ENCODE measurements at places on chromosomes 2 and 18.

GRCh38 chr2:140108706-140109475 lies 1328.7 kb upstream of the NXPH2 start:
- DNase-seq: no peak

DNA sequence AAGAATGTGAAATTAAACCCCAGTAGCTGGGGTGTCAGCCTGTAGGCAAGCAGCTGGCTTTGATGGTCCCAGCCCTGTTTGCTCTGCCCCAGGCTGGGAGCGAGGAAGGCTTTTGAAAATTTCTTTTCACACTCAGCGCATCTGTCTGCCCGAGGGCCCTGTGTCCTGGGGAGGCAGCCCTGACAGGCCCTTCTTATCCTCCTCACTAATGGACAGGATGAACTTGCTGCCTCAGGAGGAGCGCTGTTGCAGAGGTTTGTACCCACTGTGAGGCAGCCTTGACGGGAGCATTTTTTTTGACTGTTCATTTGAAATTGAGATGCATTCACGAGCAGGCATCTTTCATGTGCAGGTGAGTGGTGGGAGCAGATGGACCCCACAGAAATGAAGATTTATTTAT lies 62.4 kb downstream of the SERPINB8 start:
- DNase-seq: no peak

DNA sequence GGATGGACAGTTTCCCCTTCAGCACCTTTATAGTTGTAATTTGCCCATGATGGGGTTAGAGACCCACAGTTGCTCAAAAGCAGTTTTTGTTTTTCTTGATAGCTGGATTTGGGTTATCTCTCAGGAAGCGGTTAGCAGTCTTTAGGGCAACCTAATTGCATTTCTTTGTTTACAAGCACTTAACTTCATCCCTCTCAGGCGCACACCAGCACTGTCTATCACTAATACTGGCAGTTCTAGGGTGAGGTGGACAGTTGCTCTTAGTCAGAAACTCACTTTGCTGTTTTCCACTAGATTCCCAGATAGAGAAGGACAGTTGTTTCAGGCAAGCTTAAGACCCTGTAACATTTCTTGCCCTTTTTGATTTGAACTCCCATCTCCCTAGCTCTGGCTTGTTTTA lies 146.0 kb downstream of the AGAP1 start:
- DNase-seq: no peak

GRCh38 chr2:179910735-179911113 lies 49.3 kb upstream of the ZNF385B start:
- no peak for DNase-seq

DNA sequence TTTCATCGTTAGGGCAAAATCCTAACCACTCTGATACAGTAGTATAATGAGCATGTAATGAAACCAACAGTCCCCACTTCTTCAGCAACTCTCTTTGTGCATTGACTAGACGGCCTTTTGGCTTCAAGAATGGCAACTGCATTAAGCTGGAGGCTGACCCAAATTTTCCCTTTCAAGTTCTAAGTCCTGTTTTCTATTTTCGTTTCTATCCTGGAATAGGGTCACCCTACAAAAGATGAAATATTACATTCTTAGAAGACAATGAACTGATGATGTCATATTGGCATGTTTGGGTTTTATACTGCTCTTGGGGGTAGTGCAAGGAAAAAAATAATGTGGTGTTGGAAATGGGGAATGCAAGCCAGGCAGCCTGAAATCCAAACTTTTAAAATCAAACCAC lies 254.4 kb downstream of the ETAA1 start:
- no peak for DNase-seq

DNA sequence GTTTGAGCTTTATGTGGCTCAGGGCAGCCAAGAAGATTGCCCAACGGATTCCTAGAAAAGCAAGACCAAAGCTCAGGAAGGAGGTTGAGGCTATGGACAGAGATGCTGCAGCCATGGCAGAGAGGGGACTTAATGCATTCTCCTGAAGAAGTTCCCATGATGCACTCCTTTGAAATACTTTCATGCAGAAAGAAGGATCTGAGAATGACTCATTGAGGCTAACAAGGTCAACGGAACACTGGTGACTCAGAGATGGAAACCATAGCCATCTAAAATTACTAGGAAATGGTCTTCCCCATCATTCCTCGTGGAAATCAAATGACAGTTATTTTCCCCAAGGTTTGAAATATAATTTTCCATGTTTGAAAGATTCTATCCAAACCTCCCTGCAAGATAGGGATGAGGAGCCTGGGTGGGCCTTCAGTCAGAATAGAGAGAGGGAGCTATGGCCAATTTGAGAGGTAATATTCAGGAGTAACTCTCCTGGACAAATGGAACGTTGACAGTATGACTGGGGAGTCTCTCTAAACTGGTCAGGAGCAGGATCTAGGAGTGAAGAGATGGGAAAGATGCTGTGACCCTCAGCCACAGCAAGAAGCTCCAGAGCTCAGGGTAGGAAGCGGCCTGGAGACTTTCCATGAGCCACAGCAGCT lies 63.0 kb downstream of the REEP1 start:
- no peak for DNase-seq

- DNase-seq: no peak
Measured at GRCh38 chr18:49170925-49171505, 220.2 kb upstream of the SMAD7 start.

GRCh38 chr2:169448316-169448715 lies 31.0 kb upstream of the BBS5 start:
- DNase-seq: no peak

- DNase-seq: no peak
Measured at GRCh38 chr2:163970058-163970813, 234.4 kb upstream of the FIGN start.

DNA sequence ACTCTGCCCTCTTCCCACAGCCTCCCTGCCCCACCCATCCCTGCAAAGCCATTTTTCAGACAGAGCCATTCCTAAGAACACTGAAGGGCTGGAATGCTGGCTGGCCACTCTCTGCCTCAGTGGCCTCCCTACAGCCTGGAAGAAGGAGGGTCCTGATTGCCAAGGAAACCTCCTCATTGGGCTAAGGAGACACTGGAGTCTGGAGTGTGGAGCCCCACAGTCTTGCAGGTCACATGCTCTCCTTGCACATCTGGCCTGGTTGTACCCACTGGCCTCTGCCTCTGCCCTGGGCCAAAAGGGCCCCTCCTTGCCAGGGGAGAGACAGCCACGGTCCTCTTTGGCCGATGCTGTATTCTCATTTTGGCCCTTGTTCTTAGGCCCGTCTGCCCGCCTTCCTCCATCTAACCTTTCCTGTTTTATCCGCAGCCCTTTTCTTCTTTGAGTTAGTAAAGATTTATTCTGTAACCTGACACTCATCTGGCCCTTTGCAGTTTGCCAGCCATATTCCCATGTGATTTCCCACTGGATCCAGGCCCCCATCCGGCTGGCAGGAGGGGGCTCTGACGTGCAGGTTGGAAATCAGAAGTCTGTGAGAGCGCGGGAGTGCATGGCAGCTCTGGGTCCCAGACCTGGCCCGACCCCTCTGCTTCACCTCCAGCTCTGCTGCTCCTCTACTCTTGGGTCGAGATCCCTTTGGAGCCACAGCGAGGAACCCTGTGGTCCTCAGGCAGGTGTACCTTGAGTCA lies 11.0 kb upstream of the CATIP start:
- DNase-seq: no peak

DNA sequence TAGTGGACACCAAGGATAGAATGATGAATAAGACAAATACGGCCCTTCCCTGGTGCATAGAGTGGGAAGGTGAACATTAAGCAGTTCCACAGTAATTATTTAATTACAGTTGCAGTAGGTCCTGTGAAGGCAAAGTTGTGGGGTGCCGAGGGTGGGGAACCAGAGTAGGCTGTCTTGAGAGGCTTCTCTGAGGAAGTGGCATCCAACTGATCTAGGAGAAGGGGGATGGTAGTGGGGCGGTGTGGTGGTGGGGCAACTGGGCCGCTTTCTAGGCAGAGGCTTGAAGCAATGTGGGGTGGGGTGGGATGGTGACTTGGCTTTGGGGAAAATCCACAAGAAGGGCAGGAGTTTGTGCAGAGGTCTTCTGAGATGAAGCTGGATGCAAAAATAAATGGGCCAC lies 11.7 kb downstream of the ACSL3 start:
- DNase-seq: no peak

- no peak for DNase-seq
Measured at GRCh38 chr2:149679286-149679685, 91.7 kb upstream of the MMADHC start.

DNA sequence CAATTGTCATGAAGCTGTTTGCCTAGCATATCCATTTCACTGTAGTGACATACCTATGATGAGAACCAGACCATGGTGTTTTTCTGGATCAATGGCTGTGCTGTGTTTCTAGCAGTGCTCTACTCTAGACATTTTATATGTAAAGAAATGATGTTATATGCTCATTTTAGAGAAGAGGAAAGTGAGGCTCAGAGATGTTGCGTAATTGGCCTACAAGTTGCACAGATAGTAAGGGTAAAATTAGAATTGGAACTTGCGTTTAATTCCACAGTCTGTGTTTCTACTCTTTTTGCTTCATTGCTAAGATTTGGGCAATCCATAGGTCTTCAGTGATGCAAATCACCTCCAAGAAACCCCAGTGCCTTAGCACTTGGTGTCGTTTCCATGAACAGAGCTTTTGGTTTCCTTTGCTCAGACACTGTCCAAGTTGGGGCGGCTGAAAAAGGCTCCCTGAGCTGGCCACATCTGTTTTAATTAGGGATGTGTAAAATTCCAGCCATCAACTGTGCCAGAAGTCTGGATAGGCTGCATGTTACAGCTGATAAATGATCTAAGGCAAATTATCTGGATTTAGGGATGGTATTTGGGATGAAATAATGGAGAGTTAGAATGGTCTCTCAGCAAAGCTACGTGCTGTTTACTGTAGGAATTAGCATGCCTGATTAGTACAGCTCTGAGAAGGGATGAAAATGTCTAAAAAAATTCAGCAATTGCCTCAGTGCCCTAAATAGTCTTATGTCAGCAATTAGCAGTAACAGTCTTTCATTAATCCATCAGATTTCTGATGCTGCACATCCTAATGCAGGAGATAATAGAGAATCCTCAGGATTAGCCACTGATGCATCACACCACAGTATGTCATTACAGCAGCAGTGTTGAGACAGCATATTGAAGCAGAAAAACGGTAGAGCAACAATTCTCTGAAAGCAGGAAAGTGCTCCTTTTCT lies 65.3 kb downstream of the PTPRM start:
- no peak for DNase-seq

- no peak for DNase-seq
Measured at GRCh38 chr2:232126301-232127099, 165.0 kb downstream of the DIS3L2 start.

- DNase-seq: no peak
Measured at GRCh38 chr2:172281648-172282570, 145.5 kb upstream of the ITGA6 start.

GRCh38 chr18:35618696-35619095 lies 37.2 kb downstream of the GALNT1 start:
- no peak for DNase-seq

DNA sequence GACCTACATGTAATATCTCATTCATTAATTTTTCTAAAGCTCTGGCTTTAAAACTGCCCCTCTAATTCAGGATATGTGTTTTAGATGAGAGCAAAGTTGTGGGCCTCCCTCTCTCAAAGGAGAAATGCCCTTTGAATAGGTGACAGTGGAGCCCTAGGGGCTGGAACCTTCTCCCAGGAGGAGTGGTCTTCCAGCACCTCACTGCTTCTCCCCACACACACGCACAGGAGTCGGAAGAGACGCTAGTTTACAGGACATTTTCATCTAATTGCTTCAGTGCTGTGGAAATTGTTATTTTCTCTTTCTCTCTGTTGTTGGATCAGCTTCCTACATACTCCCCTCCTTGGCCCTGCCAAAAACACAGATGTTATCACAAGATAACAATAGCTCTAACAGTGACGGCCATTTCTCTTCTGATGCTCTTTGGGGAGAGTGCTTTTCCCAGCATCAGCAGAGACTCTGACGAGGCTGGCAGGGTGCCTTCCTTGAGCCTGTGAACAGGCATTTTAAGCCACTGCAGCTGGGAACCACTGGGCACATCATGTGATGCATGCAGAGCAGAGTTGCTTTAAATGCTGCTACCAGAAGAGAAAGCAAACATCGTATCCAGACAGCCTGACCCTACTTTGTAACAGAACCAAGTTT lies 209.4 kb upstream of the SP5 start:
- no peak for DNase-seq

- DNase-seq: peak; percentile 76
Measured at GRCh38 chr2:172674034-172674967, 61.3 kb upstream of the RAPGEF4 start.

GRCh38 chr2:178871536-178871935 lies 64.3 kb upstream of the TTN start:
- DNase-seq: no peak

All from glutamatergic neuron (in vitro differentiated cells).